ENCODE measurements at places on chromosomes 7 and 10.

GRCh38 chr10:123530166-123530870, 135.8 kb upstream of the GPR26 start:
- DNase-seq: no peak

- no peak for DNase-seq
Observed at GRCh38 chr10:119980956-119981750, 88.6 kb downstream of the SEC23IP start.

DNA sequence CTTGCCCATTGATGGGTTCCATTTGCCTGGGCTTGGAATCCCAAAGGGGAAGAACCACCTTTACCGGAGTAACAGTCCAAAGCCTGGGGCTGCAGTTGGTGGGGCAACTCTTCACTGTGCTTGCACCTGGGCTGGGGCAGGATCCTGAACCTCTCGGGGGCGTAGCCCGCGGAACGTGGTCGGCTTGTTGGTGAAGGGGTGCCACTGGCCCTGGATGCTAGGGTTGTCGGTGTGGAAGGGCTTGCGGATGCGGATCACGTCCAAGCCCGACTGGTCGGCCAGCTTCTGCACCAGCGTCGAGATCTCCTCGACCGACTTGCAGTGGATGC, 710 bp downstream of the MRPL43 start:
- no peak for DNase-seq

DNA sequence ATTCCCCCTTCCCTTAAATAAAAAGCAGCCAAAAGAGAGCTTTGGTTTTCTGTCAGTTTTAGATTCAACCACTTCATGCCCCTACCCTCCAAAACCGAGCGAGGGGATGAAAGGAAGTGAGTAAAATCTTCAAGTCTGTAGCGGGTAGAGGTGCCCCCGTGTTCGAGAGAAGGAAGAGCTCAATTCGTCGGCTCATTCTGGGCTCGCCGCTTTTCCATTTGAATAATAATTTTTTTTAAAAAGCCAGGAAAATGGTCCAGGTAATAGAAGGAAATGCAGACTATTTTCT, 436.2 kb upstream of the GALNT17 start:
- DNase-seq: no peak

DNA sequence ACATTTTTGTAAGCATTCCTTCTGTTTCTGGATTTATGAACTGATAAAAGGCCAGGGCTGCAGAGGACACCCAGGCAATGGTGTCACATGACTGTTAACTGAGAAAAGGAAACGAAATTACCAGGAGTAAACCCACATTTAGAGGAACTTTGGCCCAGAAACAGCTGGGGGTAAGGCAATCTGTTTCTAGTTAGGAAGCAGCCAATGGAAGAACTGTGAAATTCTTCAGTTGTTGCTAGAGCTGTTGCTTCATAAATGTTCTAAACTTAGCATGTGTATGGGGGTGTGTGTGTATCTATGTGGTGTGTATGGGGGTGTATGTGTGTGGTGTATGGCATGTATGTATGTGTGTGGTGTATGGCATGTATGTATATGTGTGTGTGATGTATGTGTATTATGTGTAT, 11.8 kb upstream of the PDCD4 start:
- peak; percentile 69 for DNase-seq

- DNase-seq: no peak
Observed at GRCh38 chr10:7251696-7252465, 159.0 kb downstream of the SFMBT2 start.

DNA sequence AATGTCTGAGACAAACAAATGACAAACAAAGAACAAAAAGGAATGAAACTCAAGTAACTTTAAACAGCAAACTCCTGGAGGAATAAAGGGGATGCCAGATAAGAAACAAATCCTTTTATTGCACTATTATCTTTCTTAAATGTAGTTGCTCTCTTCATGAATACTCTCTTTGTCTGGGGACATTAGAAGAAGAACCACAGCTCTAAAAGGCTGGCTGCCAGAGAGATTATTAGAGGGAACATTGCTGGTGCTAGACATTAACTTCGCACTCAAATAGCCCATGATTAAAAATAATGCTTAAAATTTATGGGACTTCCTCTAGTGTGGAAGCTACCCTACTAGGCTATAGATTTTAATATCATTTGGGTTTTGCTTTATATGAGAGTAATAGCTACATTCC, 1330.4 kb downstream of the XPNPEP1 start:
- no peak for DNase-seq

- DNase-seq: no peak
Observed at GRCh38 chr10:51083356-51083853, 9.1 kb downstream of the PRKG1 start.

- DNase-seq: no peak
Observed at GRCh38 chr7:158414486-158414961, 173.1 kb downstream of the PTPRN2 start.

DNA sequence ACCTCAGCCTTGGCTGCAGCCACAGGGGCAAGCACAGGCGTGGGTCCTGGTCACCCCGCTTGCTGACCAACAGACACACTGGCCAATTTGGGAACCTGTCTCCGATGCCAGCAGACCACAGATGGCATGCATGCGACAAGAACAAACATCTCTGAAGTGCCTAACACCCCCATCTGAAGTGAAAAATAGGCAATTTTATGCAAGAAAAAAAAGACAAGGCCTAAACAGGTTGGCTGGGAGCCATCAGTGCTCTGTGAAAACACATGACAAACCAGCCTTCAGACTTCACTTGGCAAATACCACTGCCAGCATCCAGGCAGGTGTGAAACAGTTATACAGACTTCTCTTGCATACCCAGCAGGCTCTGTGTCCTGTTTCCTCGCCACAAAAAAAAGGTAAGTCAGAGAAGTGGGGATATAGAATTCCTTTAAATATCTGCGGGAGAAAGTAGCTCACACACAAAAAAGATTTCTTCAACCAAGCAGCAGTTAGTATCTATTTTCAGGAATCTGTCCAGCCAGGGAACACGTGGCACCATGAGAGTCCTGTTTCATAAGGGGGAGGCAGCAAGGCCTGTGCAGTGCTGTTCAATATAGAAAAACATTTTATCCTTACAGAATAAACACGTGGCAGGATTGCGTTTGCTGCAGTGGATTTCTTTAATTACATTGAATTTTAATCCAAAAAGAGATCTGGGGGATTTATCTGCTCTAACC, 293.4 kb upstream of the MKLN1 start:
- no peak for DNase-seq

DNA sequence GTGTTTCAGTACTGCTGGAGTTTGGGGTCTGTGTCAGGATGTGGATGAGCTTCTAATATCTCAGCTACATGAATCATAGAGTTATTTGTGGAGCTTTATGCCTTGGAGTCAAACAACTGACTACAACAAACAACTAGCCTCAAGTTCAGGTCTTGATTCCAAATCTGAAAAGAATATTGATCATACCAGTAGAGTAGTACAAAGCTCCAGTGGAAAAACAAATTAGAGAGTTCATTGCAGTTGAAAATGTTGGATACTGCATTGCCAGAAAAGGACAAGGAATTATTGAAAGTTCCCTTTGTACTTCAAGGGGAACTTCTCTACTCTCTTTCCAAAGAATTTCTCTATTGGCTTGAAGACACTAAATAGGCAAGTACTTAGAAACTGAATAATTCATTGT, 117.6 kb upstream of the CTTNBP2 start:
- no peak for DNase-seq

- DNase-seq: no peak
Observed at GRCh38 chr10:58241346-58241745, 26.3 kb downstream of the IPMK start.

- DNase-seq: no peak
Observed at GRCh38 chr10:131474416-131474815, 162.9 kb upstream of the TCERG1L start.

DNA sequence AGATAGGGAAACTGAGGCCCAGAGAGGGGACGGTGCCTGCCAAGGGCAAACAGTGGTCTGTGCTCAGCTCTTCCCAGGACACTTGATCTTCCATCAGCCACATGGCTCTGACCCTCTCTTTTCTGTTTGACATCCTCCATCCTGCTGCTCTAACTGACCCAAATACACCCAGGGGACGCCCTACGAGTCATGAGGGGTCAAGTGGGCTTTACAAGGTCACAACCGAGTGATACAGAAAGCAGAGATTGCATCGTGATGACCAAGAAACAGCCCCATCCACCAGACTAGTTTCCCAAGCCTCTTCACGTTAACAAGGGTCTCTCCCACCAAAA, 131.2 kb upstream of the UNC5B start:
- DNase-seq: no peak

- no peak for DNase-seq
Observed at GRCh38 chr7:15476531-15476918, 85.3 kb downstream of the AGMO start.

DNA sequence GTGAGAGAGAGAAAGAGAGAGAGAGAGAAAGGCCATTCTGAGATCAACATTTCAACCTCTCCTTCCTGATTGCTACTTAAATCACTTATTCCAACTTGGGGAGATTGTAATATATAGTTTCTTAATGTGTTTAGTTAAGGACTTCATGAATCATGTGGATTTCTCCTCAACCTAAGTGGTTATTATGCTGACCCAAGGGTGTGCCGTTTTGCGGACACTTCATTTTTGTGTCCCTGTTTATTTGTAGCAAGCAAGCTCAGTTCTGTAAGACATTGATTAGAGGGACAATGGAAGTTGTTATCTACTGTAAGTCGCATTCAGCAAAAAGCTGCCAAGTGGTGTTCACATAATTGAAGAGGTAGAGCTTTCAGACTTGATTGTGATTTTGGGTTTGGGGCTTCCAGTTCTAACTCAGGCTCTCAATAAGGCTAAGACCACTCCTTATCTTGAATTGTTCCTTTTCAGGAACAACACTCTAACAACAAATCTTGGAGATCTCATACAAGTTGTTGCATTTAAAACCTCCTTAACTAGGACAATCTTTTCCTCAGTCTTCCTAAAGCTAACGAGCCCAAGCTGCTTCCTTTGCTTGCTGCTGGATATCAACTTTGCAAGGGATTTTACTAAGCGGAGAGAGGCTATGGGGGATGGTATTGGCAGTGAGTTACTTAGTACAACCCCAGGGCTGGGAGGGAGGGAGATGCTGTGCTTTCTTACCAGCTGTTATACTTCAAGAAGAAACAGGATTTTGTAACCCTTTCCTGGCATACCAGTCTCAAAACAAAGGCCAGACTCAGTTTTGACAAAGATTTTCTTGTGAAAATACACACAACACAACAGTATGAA, 19.8 kb upstream of the COL1A2 start:
- peak; percentile 78 for DNase-seq

DNA sequence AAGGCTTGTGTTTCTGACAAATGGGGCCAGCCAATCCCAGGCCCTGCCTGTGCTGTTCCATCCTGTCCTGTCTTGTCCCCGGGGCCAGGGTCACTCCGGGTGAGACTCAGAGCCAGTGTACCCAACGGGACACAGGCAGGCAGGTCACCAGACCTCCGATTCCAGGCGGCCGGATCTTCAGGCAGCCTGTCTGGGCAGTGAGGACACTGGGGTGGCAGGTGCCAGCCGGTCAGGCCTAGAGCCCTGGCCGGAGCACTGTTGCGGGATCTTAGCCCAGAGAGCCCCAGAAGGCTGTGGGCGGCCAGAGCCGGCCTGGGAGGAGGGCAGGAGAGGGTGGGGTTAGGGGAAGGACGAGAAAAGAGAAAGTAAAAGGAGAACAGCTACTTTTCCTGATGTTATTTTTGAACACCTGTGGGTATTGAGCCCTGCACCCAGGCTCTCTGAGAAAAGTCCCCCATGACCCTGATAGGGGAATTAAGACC, 134.3 kb upstream of the TNRC18 start:
- no peak for DNase-seq

- DNase-seq: no peak
Observed at GRCh38 chr10:117348236-117348635, 27.0 kb downstream of the PDZD8 start.

GRCh38 chr7:40470817-40471216, 336.0 kb downstream of the SUGCT start:
- no peak for DNase-seq

- DNase-seq: no peak
Observed at GRCh38 chr7:158446281-158446680, 141.3 kb downstream of the PTPRN2 start.

DNA sequence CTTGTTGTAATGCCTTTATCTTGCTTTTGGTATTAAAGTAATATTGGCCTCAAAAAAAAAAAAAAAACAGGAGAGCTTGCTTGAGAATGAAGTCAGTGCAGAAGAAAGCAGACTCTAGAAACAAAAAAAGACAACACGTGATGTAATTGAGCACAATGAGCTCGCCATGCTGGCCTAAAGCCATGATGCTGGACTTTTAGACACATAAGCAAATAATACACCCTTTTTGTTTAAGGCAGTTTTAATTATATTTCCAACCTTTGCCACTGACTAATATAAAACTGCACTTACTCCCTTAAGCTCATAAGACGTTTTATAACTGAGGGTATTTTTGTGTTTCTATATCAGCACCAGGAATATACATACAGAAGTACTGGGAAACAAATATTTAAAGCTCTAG, 798.3 kb downstream of the KCNMA1 start:
- DNase-seq: no peak

GRCh38 chr10:22476601-22477321, 131.5 kb downstream of the SPAG6 start:
- no peak for DNase-seq

- DNase-seq: peak; percentile 87
Observed at GRCh38 chr7:149855361-149856305, 17.5 kb downstream of the ZNF862 start.
